ENCODE measurements at places on chromosomes 16 and 17. TPM values are rescaled to one million over a fixed set of nuclear protein-coding genes. Genes with fewer than 3 reads are reported as not detected.

DNA sequence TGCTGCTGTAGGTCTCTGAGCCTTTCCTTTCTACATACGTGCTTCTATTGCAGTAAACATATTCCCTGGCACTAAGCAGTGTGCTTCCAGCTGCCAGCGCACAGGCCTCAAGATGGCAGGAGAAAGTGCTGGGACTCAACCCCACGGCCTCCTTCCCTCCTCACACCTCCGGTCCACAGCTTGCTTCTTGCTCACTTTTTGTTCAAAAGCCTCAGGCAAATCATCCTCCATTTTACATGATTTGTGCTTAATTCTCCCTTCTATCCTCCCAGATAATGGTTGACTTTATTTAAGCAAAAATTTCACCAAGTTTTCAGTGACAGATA lies 5.4 kb downstream of the CDK5R1 start:
- DNase-seq, result no peak

GRCh38 chr17:7034955-7035590 lies 742 bp upstream of the SLC16A13 start:
- no peak for DNase-seq

- DNase-seq, result peak; percentile 72
These were observed 141.4 kb downstream of the TMEM132E start for GRCh38 chr17:34720760-34721159.

DNA sequence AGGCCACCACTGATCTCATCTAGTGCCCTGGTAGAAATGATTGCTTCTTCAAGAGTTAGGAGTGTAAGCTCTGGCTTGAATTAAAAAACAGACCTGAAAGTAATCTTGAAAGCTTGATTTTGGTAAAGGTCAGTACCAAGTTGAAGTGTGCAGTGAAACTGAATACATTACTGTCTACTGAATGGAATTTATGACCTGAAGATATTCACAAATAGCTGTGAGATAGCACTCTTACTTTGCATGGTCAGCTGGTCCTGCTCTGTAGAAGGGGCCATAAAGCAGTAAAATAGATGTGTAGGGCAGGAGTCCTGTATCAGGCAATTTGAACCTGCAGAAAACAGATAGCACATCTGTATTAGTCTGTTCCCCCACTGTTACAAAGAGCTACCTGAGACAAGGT lies 78.6 kb downstream of the MYH13 start:
- no peak for DNase-seq

The B3GNT9 gene
- 8.7 TPM for total RNA-seq

GRCh38 chr17:31926100-31926729 lies 10.6 kb upstream of the SUZ12 start:
- no peak for DNase-seq
